ENCODE measurements at places on chromosomes 4 and X.

DNA sequence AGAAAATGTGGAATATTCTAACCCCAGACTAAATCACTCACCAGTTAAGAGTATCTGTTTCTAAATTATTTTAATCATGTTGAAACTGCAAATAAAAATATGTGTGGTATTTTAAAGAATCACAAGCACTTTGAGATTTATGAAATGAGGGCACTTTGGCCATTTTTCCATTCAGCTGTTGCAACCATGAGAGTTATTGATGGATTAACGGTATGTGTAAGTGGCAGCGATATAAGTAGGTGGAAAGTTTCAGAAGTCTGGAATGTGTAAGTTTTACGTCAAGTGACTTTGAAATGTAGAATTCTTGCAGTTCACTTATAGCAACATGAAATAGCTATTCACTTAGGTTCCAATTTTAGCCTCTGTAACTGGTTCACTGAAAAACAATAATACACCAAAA is 905.1 kb upstream of the SLIT2 start:
- DNase-seq = no peak

DNA sequence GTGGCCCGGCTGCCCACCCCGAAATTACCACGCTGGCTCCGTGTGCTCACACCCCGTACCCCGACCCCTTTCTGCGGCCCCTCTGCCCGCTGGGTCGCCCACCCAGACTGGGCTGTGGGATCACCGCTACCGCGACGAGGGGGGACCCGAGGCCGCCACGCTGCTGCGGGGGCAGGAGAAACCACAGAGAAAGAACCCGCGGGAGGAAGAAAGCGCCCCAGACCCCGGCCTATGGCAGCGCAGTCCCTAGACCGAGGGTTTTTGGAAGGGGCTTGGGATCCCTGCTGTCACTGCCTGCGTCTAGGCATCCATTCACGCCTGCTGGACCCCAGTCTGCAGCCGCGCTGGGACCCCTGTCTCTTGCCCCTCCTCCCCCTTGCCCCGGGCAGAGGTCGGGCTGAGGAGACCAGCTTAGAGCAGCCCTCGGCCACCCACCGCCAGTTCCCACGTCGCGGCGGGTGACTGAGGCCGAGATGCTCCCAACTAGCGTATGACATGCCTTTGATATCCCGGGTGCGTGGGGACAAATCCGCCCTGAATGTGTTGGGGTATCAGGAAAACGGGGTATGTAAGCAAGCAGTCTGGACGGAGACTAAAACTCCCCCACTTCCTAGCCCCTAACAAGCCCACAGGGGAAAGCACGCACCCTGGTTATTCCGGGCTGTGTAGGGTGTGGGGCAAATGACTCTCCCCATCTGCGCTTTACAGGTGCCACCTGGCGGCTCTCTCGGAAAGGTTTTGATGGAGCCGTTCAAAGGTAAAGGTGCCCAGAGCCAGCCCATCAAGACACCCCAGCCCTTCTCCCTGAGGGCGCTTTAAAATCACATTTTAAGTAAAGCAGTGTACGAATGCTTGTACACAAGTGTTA is 862 bp upstream of the INPP4B start:
- DNase-seq = peak; percentile 52

GRCh38 chr4:91256751-91257150 is 1047.0 kb upstream of the GRID2 start:
- DNase-seq = no peak

DNA sequence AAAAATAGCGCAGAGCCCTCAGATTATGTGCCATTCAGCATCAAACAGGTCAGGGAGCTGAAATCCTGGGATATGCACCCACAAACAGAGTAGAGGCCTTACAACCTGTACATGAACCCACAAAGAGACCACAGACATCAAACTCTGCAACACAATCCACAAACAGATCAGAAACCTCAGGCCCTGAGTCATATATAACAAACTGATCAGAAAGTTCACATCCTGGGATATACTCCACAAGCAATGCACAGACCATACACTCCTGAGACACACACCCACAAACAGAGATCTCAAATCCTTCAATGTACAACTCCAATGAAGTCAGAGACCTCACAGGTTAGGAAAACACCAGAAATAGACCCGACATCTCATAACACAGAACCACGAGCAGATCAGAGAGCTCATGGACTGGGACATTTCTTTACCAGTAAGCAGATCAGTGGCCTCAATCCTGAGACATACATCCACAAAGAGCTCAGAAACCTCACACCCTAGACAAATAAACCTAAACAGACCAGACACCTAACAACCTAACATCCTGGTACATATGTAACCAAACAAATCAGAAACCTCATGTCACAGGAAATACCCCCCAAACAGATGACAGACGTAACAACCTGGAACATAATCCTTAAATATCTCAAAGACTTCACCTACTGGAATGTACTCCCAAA is 24.2 kb downstream of the SUV39H1 start:
- no peak for DNase-seq

- no peak for DNase-seq
These were observed 155.3 kb downstream of the SPCS3 start for GRCh38 chr4:176475067-176475466.

- no peak for DNase-seq
These were observed 76.2 kb downstream of the CXCL13 start for GRCh38 chr4:77681792-77682191.

DNA sequence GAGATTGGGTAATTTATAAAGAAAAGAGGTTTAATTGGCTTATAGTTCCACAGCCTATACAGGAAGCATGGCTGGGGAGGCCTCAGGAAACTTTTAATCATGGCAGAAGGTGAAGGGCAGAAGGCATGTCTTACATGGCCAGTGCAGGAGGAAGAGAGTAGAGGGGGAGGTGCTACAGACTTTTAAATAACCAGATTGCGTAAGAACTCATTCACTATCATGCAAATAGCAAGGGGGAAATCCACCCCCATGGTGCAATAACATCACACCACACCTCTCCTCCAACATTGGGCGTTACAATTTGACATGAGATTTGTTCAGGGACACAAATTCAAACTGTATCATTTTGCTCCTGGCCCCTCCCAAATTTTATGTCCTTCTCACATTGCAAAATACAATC is 353.8 kb upstream of the PABPC5 start:
- DNase-seq = no peak

DNA sequence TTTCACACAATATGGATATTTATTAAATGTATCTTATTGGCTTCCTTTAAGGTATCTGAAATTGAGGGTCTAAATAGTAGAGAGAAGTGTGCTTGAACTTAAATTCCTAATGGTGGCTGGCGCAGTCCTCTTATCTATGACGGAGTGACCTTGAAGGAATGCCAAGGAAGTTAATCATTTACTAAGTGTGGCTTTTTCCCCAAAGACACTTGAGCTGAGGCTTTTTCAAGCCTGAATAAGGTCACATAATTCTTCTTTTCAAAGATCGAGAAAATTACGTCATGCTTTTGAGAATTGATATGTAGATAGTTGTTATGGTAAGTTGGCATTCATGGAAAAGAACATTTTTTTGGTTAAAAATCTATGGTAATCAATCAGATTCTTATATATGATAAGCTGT is 11.7 kb upstream of the PRPS2 start:
- DNase-seq = no peak

- no peak for DNase-seq
These were observed 152.3 kb downstream of the CBR4 start for GRCh38 chr4:168857546-168858314.

GRCh38 chrX:22686138-22686541 is 313.6 kb upstream of the DDX53 start:
- DNase-seq = peak; percentile 10

GRCh38 chrX:24245202-24245601 is 68.7 kb downstream of the SUPT20HL2 start:
- no peak for DNase-seq

- DNase-seq = no peak
These were observed 77.5 kb downstream of the UCHL1 start for GRCh38 chr4:41334182-41334581.

- no peak for DNase-seq
These were observed 1.8 kb downstream of the AVPR2 start for GRCh38 chrX:153906126-153906917.

DNA sequence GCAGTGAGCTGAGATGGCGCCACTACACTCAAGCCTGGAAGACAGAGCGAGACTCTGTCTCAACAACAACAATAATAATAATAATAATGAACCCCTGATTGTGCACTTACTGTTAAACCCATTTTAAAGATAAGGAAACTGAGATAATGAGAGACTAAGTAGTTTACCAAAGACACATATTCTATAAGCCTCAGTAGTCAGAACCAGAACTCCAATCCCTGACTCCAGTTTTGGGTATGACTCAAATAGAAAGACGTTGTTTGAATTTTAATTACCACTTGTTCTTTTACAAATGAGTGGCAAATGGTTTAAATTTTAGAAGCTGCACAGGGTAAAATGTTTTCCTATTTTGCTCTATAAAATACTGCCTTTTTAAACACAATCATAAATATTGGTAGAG is 37.4 kb downstream of the ACSL4 start:
- no peak for DNase-seq

DNA sequence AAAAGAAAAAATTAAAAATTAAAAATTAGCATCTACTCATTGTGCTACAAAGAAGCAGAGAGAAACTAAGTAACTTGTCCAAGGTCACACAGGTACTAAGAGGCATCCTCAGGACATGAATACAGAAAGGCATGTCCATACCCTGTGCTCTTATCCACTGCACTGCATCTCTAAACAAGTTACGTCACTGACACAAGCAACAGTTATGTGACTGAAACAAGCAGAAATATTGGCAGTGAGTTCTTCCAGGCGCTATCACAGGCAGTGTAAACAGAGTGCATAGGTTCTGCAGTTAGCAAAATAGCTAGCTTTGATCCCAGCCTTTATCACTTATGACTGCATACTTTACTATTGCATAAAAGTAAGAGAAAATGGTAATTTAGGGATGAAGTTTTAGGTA is 7.9 kb downstream of the VEGFC start:
- DNase-seq = no peak

- DNase-seq = no peak
These were observed 507.4 kb downstream of the C4orf33 start for GRCh38 chr4:129603241-129603931.

DNA sequence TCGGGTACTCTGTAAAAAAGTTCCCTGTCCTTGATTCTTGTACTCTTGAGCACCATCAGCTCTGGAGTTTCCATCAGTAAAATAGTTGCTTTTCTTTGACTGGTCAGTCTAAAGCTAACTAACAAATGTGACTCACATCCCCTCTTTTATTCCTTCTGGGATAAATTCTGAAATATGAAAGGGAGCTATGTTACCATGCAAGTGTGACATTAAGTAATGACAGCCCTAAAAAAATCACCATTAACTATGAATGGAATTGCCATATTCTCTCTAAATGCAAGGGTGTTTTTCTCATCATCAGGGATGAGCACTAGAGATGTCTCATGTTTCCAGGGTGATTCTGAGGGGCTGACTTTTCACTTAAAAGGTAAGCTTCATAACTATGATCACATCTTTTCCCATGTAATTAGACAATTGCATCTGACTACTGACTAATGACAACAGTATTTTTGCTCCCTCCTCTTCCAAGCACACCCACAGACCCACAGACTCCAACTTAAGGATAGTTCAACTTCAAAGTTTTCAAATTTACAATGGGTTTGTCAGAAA is 26.9 kb upstream of the RASGEF1B start:
- no peak for DNase-seq

GRCh38 chrX:150547375-150548115 is 20.9 kb upstream of the MTM1 start:
- no peak for DNase-seq

- peak; percentile 39 for DNase-seq
These were observed 154.5 kb upstream of the GALNT7 start for GRCh38 chr4:173014113-173014558.

GRCh38 chr4:58453956-58454355 is 1343.8 kb upstream of the IGFBP7 start:
- no peak for DNase-seq

GRCh38 chr4:185931375-185931774 is 119.4 kb upstream of the SORBS2 start:
- DNase-seq = no peak

DNA sequence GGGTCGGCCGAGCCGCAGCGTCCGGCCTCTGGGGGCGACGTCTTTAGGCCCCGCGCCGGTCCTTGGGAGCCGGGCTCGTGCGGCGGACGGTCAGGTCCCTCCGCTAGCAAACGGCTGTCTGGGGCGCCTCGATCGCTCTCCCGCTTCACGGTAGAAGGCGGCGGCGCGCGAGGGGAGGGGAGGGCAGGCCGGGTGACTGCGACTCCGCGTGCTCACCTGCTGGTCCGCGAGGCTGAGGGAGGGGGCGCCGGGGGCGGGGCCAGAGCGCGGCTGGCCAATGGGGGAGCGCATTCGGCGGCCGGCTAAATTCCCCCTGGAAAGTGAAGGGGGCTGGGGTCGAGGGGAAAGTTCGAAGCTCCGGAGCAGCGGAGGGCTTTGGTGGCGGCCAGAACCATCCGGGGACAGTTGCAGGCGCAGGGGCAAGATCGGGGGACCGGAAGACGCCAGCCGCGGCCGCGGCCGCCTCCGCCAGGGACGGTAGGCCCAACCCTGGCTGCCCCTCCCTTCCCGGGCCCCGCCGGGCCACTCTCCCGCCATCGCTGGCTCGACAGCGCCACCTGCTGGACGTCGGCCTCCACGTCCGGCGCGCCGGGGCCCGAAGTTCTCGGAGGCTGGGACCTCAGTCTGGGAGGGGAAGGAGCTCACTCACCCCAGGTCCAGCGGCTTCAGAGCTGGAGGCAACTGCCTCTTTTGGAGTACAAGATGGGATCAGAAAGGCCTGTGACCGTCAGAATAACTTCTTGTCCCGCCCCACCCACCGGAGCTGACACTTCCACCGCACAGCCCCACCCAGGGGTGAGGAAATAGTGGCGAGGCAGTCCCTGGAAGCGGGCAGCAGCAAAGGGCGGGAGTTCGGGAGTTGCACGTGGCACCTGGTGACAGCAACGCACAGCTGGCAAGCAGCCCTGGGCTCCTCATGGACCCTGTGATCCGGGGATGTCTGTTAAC is 49.9 kb downstream of the ELF4 start:
- DNase-seq = peak; percentile 94

GRCh38 chr4:67198727-67199126 is 346.6 kb downstream of the CENPC start:
- DNase-seq = peak; percentile 57

- no peak for DNase-seq
These were observed 37.7 kb downstream of the ANTXR2 start for GRCh38 chr4:80035336-80035735.

- no peak for DNase-seq
These were observed 601.0 kb downstream of the TMA16 start for GRCh38 chr4:164095313-164096110.

Measured in D341Med (cell line).